GM23248 (cell line): ENCODE measurements at places on chromosomes 7 and 10.

DNA sequence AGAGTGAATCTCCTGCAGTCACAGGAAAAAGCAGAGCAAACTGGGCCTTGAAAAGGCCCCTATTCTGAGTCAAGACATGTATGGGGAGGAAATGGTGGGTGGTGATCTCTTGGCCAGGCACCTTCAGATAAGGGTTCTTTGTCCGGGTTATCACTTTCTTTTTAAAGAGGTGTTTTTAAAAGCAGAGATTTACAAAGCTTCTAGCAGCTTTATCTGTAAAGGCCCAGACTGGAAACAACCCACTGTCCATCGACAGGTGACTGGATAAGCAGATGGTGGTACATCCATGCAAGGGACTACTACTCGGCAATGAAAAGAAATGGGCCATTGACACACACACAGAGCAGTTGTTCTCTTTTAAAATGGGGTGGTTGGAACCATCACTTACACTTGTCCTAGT, 596.7 kb upstream of the MKI67 start:
- DNase-seq: no peak

DNA sequence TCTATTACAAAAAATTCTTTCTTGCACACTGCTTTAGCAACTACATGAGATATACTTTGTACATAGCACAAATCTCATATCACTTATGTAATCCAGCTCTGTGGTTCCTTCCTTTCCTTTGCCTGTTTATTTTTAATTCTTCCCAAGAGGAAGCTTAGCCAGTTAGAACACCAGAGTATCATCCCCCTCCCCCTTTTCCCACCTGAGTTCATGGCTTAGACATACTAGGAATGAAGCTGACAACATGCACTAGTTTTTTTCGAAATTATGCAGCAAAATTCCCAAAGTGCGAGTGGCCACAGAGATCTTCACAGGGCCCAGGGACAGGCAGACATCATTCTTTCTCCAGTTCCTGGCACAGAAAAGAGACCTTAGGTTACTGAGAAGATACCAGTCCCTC, 17.8 kb downstream of the CAV1 start:
- peak; percentile 68 for DNase-seq

DNA sequence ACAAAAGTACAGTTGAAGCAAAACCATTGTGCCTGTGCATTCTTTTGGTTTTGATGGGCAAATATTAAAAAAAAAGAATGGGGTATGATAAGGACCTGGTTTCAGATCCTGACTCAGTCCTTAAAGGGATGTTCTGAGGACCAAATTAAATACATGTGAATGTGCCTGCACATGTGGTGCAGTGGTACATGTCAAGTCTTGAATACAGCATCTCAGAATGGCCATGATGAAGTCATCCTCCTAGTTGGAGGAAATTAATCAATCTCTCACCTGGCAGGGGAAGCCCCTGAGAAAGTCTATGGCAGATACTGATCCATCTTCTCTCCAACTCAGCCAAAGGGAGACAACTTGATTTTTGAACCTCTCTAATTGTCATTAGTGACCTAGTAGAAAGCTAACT, 207.0 kb downstream of the SUGCT start:
- DNase-seq: no peak

GRCh38 chr10:52954407-52954806, 181.8 kb upstream of the MBL2 start:
- no peak for DNase-seq

GRCh38 chr7:1743481-1744230, 73.6 kb downstream of the ELFN1 start:
- no peak for DNase-seq

DNA sequence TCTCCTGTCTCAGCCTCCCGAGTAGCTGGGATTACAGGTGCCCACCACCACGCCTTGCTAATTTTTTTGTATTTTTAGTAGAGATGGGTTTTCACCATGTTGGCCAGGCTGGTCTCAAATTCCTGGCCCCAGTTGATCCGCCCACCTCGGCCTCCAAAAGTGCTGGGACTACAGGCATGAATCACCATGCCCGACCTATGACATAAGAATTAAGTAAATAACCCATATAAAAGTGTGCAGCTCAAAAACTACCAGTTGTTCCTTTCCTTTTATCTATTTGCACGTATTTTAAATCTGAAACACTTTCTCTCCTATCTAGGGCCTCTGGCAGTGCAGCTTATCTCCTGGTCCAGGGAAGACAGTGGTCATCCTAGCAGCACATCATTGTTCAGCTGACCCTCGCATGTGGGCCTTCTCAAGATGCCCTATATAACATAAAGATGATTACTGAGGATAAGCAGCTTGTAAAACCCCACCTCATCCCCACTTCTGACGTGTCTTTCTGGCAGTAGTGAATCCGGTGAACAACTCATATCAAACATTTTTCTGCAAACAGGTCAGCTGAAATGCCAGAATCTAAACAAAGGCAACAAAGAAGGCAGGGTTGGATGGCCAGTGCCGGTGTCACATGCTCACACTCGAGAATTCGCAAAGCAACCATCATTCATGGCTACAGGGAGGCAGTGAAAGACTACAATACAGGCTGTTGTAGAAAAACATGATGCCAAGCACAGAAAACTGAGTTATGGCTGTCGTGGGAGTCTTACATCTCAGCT, 36.0 kb upstream of the KCNIP2 start:
- peak; percentile 59 for DNase-seq

DNA sequence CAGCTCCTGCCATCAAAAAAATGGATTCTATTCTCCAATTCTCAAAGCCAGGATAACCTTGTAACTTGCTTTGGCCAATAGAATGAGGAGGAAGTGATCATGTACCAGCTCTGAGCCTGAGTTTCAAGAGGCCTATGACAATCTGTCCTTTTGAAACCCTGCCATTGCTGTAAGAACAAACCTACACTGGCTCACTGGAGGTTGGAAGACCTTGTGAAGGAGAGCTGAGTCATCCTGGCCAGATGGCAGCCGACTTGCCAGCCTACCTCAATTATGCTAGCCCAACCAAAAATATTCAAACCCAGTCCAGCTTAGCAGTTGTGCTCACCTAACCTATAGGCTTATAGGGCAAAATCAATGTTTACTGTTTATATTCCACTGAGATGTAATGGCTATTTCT, 93.0 kb downstream of the HGF start:
- DNase-seq: peak; percentile 55

DNA sequence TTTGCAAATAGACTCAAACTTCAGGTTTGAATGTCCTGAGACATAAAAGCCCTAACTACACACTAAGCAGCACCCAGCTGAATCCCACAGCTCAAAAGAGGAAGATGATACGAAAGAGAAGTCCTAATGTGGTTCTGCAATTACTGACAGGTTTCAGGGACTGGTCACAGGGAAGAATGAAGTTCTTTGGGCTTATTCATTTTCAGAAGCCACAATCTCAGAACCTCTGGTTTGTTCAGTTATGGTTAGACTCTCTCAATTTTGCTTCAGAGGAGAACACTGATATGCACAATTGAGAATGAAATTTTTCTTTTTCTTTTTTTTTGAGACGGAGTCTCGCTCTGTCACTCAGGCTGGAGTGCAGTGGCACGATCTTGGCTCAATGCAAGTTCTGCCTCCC, 94.6 kb upstream of the FAM180A start:
- DNase-seq: peak; percentile 25

DNA sequence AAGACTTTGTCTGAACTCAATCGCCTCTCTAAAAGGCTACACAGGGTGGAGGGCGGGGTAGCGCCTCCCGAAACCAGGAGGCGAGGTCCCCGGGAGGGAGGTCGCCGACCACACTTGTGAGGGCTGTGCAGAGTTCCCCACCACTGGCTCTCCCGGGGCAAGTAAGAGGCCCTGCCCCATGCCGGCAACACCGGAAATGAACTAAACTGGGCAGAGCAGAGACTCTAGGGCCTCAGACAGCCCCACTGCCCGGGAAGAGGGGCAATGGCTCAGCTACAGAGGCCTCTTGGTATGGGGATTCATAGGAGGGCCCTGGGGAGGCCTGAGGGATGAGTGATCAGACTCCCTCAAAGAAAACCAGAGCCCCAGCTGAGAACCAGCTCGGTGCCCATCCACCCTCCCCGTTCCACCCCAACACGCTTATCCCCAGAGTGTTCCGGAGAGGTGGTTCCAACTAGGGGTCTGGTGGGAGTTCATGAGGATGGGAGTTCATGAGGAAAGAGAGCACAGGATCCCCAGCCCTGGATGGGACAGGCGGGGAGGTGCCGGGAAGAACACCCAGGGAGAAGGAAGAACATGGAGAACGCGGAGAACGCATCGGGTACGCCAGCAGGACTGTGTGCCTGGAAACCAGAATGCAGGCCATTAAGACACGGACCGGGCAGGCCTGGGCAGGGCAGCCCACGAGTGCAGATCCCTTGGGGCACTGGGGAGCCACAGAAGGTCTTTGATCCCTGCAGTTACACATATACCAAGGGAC, 89.4 kb upstream of the MYL10 start:
- no peak for DNase-seq

GRCh38 chr7:113307147-113307546, 188.8 kb upstream of the SMIM30 start:
- DNase-seq: no peak

DNA sequence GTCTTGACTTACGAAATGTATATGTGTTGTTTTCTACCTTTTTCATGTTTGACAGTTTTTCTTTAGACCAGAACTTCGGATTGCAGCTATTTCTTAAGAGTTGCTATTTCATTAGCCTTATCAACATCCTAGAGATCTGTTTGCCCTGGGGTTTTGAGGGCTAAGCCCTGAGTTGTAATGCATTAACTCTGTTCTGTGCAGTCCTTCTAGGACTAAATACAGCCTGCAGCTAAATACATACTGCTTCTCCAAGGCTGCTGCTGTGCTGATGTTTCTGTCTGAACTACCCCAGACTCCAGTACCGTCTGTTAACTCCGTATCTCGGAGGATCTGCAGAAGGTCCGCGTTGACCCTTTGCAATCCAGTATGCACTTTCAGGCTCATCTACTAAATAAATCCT, 26.5 kb downstream of the KIAA1217 start:
- no peak for DNase-seq

- DNase-seq: no peak
These were observed 114.6 kb downstream of the NRBF2 start for GRCh38 chr10:63247771-63248170.

- DNase-seq: no peak
These were observed 175.7 kb upstream of the SLC25A13 start for GRCh38 chr7:96497567-96497966.

DNA sequence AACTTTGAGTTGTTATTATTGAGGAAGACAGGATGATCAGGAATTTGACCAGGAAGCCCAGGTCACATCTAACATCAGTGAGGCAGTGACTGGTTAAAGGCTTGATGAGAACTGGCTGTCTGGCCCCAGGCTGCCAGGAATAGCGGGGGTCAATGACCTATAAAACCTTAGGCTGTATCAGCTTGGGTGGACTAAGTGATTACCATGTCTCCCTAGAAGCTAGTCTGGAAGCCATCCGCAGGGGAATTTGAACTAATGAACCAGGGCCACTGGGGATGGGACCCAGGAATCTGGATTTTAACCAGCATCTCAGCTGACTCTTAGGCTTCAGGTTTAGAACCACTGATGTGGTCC, 56.6 kb downstream of the BPGM start:
- DNase-seq: no peak

DNA sequence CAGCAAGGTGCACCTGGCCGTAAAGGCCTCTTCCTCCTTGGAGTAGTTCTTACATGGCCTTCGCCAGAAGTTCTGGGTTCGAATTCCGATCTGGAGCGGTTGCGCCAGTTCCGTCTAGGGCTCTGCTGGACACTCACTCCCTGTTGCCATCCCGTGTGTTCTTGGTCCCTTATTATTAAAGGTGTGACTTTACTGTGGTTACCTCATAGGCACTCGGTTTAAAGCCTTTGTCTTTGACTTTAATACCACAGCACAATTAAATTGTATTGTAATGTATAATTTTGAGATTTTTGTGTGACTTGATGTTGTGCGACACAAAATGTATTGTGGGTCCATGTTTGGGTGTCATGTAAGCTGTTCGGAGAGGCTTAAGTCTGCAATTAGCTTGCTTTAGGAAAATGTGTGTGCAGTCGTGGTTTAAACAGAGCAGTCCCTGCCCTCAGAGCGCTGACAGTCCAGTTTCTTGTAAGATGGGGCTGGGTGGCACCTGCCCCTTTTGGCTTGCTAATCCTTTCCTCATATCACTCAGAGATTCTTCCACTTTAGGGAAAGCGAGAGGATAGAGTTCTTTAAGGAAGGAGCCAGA, 919 bp downstream of the INPP5F start:
- DNase-seq: no peak

GRCh38 chr7:37052705-37053104, 328.4 kb upstream of the AOAH start:
- peak; percentile 32 for DNase-seq

- peak; percentile 96 for DNase-seq
These were observed 58.4 kb downstream of the JCAD start for GRCh38 chr10:30000802-30001571.

- DNase-seq: peak; percentile 65
These were observed 1.4 kb upstream of the LCOR start for GRCh38 chr10:96830511-96831199.

DNA sequence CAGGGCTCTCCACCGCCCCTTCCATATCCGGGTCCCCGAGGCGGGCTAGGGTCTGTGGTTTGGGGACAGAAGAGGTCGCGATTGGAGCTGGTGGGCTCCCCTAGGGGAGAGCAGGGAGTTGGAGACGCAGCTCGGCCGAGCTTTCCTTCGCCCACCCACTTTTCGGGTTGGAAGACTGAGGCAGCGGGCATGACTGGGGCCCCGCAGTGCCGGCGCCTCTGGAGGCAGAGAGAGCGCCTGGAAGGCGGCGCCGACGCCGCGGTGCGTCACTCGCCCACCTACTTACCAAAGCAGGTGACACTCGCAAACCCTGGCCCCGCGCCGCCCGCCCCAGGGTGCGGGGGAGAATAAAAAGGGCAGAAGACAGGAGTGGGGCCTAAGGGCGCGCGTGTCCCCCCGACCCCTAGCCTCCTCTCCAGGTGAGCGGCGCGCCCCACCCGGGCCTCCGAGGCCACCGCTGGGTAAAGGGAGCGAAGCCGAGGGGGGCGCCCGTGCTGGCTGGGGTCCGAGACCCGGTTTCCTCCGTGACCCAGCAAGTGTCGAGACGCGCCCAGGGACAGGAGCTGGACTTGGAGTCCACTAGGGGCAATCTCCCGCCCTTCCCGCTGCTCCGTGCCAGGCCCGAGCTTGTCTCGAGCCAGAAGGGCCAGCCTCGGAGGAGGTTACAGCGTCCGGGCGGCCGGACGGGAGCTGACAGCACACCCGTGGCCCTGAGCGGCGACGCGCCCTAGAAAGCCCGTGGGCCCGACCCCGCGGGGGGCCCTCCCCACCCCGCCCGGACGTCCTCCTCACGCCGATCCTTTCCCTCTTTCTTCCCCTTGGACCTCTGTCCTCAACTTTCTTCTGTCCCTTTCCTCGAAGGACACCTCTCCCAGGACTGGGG, 34.4 kb upstream of the GRID1 start:
- DNase-seq: peak; percentile 72

DNA sequence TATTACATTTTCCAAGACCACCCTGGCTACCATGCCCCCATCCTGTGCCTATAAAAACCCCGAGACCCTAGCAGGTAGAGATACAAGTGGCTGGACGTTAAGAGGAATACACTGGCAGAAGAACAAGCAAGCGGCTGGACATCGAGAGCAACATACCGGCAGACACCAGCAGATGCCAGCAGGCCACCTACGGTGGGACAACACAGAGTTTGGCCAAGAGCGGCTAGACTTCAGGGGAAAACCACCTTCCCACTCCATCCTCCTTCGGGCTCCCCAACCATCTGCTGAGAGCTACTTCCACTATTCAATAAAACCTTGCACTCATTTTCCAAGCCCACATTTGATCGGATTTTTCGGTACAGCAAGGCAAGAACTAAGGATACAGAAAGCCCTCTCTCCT, 70.3 kb downstream of the ORC5 start:
- no peak for DNase-seq
